Osteocyte (in vitro differentiated cells): ENCODE measurements at places on chromosomes 3 and 15. TPM values are rescaled to one million over a fixed set of nuclear protein-coding genes. Genes with fewer than 3 reads are reported as not detected.

- H3K4me1 ChIP-seq = no peaks in the 10 kb centered on the region
- no peak overlapping the region for H3K4me3 ChIP-seq
- no peak overlapping the region for H3K27ac ChIP-seq
- no peaks in the 10 kb centered on the region for H3K36me3 ChIP-seq
- no peak for DNase-seq
- H3K27me3 ChIP-seq = peaks cover 15% of the 10 kb centered on the region
These were observed 517.5 kb upstream of the UBE2E2 start for GRCh38 chr3:22685597-22685996.

- no peaks in the 10 kb centered on the region for H3K27me3 ChIP-seq
- no peaks in the 10 kb centered on the region for H3K4me1 ChIP-seq
- no peak overlapping the region for H3K4me3 ChIP-seq
- no peak overlapping the region for H3K27ac ChIP-seq
- H3K36me3 ChIP-seq = peaks cover 29% of the 10 kb centered on the region
These were observed 20.5 kb downstream of the SRPRB start for GRCh38 chr3:133825969-133826727.

- H3K4me3 ChIP-seq = no peak overlapping the region
- peaks cover 14% of the 10 kb centered on the region for H3K27me3 ChIP-seq
- peaks cover 49% of the 10 kb centered on the region for H3K4me1 ChIP-seq
- DNase-seq = no peak
- no peak overlapping the region for H3K27ac ChIP-seq
- H3K36me3 ChIP-seq = peaks cover 7% of the 10 kb centered on the region
These were observed 64.2 kb upstream of the MYZAP start for GRCh38 chr15:57527382-57528091.

- H3K4me1 ChIP-seq = no peaks in the 10 kb centered on the region
- no peaks in the 10 kb centered on the region for H3K36me3 ChIP-seq
- no peak for DNase-seq
- H3K27me3 ChIP-seq = peaks cover 38% of the 10 kb centered on the region
- H3K4me3 ChIP-seq = no peak overlapping the region
These were observed 269.1 kb upstream of the LRRFIP2 start for GRCh38 chr3:37443363-37444035.

DNA sequence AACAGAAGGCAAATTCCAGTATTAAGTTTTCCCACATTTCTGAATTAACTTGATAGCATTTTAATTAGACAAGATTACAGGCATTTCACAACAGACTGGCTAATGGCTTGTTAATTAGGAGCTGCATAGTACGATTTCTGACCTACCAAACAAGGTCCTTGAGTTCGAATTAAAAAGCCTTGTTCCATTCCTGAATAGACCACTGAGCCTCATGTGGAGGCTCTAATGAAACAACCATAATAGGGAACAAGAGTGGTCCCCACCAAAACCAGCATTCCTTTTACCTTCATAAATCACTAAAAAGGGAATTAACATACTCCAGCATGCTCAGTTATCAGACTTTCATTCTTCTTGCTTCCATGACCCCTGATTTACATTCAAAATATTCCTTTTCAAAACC lies 66.4 kb downstream of the PRTG start:
- H3K27ac ChIP-seq = no peak overlapping the region
- no peaks in the 10 kb centered on the region for H3K27me3 ChIP-seq
- DNase-seq = no peak
- no peaks in the 10 kb centered on the region for H3K36me3 ChIP-seq

DNA sequence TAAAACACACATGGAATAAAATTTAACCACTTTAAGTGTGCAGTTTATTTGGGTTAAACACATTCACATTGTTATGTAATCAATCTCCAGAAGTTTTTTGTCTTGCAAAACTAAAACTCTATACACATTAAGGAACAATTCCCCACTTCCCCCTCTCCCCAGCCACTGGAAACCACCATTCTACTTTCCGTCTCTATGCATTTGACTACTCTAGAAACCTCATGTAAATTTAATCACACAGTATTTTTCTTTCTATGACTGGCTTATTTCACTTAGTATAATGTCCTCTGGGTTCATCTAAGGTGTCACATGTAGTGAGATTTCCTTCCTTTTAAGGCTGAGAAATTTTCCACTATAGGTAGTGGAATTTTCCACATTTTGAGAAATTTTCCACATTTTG lies 568.7 kb upstream of the UBE2E2 start:
- no peak for DNase-seq
- H3K27ac ChIP-seq = no peak overlapping the region
- peaks cover 7% of the 10 kb centered on the region for H3K27me3 ChIP-seq
- H3K4me3 ChIP-seq = no peak overlapping the region

DNA sequence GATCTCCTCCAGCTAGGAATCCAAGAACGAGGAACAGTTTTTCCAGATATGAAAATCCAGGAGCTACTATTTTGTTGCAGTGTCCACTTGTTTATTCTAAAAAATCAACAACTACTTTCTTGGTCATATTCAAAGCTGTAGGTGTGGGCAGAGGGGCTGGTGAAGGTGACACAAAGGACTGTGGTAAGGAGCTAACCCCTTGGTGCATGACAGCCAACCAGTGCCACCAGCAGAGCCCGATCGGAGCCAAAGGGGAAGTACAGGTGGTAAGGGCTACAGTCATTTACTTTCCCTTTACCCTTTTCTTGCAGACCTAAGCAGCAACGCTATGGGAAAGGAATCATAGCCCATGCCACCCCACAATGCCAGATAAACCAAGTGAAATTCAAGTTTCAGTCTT lies 30.7 kb downstream of the PLA1A start:
- peaks cover 24% of the 10 kb centered on the region for H3K4me1 ChIP-seq
- no peak overlapping the region for H3K4me3 ChIP-seq
- H3K27ac ChIP-seq = no peak overlapping the region
- no peak for DNase-seq
- H3K27me3 ChIP-seq = no peaks in the 10 kb centered on the region

DNA sequence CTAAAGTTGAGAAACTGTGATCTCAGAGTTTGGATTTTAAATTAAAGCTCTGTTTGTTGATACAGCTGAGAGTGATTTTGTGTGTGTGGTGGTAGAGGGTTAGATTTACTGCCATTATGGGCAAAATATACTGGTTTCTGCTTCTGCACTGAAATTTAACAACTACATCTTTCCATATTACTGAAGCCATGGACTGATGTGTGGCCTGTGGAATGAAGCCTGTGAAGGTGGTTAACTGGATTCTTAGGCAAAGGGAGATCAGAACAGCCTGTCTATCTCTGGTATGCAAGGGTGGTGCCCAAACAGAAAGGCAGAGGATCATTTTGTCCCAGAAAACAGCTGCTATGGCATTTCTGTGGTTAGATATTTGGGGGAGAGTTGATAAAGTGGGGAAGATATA lies 297.3 kb upstream of the THBS1 start:
- peaks cover 73% of the 10 kb centered on the region for H3K4me1 ChIP-seq
- peak overlapping the region; percentile 81 for H3K27ac ChIP-seq

- peak within 1 kb of the TSS; percentile 32 for H3K4me3 ChIP-seq
- H3K36me3 ChIP-seq = peaks cover 36% of the 10 kb centered on the region
- H3K27ac ChIP-seq = peak within 1 kb of the TSS; percentile 54
- no peaks in the 10 kb centered on the region for H3K27me3 ChIP-seq
- H3K4me1 ChIP-seq = no peaks in the 10 kb centered on the region
- peak; percentile 85 for DNase-seq
These were observed at the start of gene C3orf62 for GRCh38 chr3:49276475-49277382. Gene C3orf62, minus strand, starts transcription at chr3:49277232. Its CDS starts 360 bp downstream, at chr3:49276872.

DNA sequence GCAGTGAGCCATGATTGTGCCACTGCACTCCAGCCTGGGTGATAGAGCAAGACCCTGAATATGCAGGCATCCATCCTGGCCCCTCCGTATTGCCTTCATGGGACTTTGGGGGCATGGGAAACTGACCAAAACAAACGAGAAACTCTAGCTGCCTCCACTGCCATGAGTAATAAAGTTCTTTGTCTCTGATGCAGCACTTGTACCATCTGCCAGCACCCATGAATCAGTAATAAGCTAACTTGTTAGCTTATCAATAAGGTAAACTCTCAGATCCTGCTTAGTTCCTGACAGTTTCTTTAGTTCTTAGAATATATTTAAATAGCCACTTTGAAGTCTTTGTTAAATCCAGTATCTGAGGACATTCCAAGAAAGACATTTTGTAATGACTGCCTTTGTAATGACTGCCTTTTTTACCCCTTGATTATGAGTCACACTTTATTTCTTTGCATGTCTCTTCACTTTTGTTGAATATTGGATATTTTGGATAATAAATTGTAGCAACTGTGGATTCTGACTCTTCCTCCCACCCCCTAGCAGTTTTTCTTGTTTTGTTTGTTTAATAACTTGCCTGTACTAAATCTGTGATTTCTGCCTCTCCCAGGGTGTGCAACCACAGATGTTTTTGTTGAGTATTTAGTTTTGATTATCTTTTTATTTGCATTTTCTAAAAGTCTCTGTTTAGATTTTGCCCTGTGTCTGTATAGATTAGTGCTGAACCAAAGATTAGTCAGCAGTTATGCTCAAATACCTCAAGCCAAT lies 136.9 kb downstream of the HCN4 start:
- H3K4me3 ChIP-seq = no peak overlapping the region
- H3K27ac ChIP-seq = no peak overlapping the region
- peaks cover 6% of the 10 kb centered on the region for H3K4me1 ChIP-seq
- no peak for DNase-seq
- no peaks in the 10 kb centered on the region for H3K36me3 ChIP-seq

DNA sequence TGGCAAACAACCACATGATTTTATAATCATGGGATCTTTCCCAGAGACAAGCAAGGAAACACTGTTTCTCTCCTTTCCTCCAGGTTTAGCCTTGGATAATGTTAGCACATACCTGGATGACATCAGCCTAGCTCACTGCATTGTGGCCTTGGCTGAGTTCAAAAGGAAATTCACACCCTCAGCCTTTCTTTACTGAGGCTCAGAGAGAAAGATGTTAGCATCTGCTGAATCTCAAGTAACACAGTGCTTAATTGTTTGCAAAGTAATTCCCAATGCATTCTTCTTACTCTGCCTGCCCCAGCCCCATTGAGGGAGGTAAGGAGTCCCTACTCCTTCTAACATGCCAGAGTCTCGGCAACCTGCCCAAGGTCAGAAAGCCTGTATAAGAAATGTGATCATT lies 432.2 kb upstream of the LMCD1 start:
- H3K36me3 ChIP-seq = no peaks in the 10 kb centered on the region
- no peak overlapping the region for H3K4me3 ChIP-seq
- no peak for DNase-seq
- no peaks in the 10 kb centered on the region for H3K4me1 ChIP-seq
- no peaks in the 10 kb centered on the region for H3K27me3 ChIP-seq

- no peak overlapping the region for H3K4me3 ChIP-seq
- no peaks in the 10 kb centered on the region for H3K36me3 ChIP-seq
- no peaks in the 10 kb centered on the region for H3K27me3 ChIP-seq
- no peak overlapping the region for H3K27ac ChIP-seq
- H3K4me1 ChIP-seq = no peaks in the 10 kb centered on the region
These were observed 156.6 kb downstream of the MYRIP start for GRCh38 chr3:39965997-39966396.

DNA sequence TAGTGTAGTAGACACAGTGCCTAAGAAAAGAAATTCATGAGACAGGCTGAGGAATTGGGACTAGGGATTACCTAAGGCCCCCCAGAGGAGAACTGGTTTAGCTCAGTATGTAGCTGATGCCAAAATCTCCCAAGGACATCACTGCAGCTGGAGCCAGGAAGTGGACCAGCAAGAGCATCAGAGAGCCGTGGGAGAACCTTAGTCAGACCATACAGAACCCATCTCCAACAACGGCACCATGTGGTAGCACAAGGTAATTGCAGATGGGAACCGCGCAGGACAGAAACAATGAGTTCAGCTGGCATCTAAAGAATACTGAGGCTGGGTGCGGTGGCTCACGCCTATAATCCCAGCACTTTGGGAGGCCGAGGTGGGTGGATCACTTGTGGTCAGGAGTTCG lies 81.7 kb downstream of the WNT5A start:
- no peaks in the 10 kb centered on the region for H3K27me3 ChIP-seq
- no peak overlapping the region for H3K27ac ChIP-seq
- no peak for DNase-seq
- H3K36me3 ChIP-seq = no peaks in the 10 kb centered on the region
- H3K4me1 ChIP-seq = peaks cover 28% of the 10 kb centered on the region

- no peak overlapping the region for H3K4me3 ChIP-seq
- no peak overlapping the region for H3K27ac ChIP-seq
- H3K36me3 ChIP-seq = peaks cover 25% of the 10 kb centered on the region
- no peak for DNase-seq
These were observed 38.1 kb downstream of the TRAK1 start for GRCh38 chr3:42129014-42129953.

DNA sequence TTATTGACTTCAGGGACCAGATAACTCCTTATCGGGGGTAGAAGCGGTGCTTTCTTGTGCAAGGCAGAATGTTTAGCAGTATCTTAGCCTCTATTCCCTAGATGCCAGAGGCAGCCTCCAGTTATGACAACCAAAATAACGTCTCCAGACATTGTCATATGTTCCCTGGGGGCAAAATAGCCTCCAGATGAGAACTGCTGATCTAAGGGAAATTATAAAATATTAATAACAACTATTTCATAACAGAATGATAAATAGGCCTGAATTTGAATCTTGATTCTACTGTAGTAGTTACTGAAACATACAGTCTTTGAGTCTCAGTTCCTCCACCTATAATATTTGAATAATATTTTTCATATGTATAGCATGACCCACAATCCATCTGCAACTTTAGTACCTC lies 1431.3 kb downstream of the ZPLD1 start:
- peaks cover 32% of the 10 kb centered on the region for H3K27me3 ChIP-seq
- no peak overlapping the region for H3K4me3 ChIP-seq
- H3K36me3 ChIP-seq = no peaks in the 10 kb centered on the region
- no peaks in the 10 kb centered on the region for H3K4me1 ChIP-seq

DNA sequence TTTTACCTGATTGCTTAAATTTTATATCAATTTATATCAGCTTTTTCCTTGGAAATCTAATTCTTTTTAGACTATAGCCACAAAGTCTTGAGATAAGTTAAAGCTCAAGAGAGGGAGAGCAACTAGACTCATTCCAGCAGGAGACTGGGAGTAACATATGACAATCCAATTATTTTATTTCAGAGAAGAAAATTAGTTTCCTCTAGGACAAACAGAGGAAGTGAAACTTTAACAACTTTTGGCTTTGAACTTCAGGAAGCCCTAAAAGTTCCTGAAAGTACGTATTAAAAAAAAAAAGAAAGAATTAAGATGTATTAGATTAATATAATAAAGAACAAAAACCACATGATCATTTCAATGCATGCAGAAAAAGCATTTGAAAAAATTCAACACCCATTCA lies 13.9 kb upstream of the UBE2E2 start:
- H3K27ac ChIP-seq = no peak overlapping the region
- peaks cover 28% of the 10 kb centered on the region for H3K27me3 ChIP-seq
- DNase-seq = no peak
- H3K4me1 ChIP-seq = no peaks in the 10 kb centered on the region

- peak; percentile 13 for DNase-seq
- no peak overlapping the region for H3K27ac ChIP-seq
- no peaks in the 10 kb centered on the region for H3K36me3 ChIP-seq
- H3K4me1 ChIP-seq = no peaks in the 10 kb centered on the region
- peaks cover 26% of the 10 kb centered on the region for H3K27me3 ChIP-seq
These were observed 20.7 kb upstream of the LRRC2 start for GRCh38 chr3:46586738-46587246.

GRCh38 chr15:65038836-65039235 lies 6.4 kb upstream of the SLC51B start:
- no peaks in the 10 kb centered on the region for H3K27me3 ChIP-seq
- H3K4me1 ChIP-seq = no peaks in the 10 kb centered on the region
- H3K27ac ChIP-seq = no peak overlapping the region

GRCh38 chr15:74723187-74723586 lies 2.1 kb downstream of the CYP1A1 start:
- no peak for DNase-seq
- H3K4me3 ChIP-seq = no peak overlapping the region
- H3K36me3 ChIP-seq = no peaks in the 10 kb centered on the region
- no peaks in the 10 kb centered on the region for H3K27me3 ChIP-seq
- H3K27ac ChIP-seq = no peak overlapping the region
- peaks cover 18% of the 10 kb centered on the region for H3K4me1 ChIP-seq

Gene ALS2CL
- 0.99 and 1.4 TPM in 2 replicates for total RNA-seq

Gene LRIG1
- 60.8 and 64.2 TPM in 2 replicates for total RNA-seq

Gene CCDC39
- not detected in 2 replicates for total RNA-seq

Gene USP50
- 0.47 and 2.0 TPM in 2 replicates for total RNA-seq

Gene ANKRD34C
- total RNA-seq = 0.08 TPM in 1 of 2 replicates, not detected in the other

Gene FEZF2
- not detected in 2 replicates for total RNA-seq

Gene ILDR1
- not detected in 2 replicates for total RNA-seq
